ENCODE measurements at places on chromosomes 4 and X. TPM values are rescaled to one million over a fixed set of nuclear protein-coding genes. Genes with fewer than 3 reads are reported as not detected.

- DNase-seq, result no peak
Observed at GRCh38 chr4:87410679-87411078, 11.7 kb upstream of the NUDT9 start.

The ADH1B gene
- total RNA-seq, result 306 TPM

- no peak for DNase-seq
Observed at GRCh38 chr4:2486981-2487380, 18.1 kb downstream of the RNF4 start.

GRCh38 chr4:153453402-153453801 is 12.8 kb upstream of the TMEM131L start:
- no peak for DNase-seq

DNA sequence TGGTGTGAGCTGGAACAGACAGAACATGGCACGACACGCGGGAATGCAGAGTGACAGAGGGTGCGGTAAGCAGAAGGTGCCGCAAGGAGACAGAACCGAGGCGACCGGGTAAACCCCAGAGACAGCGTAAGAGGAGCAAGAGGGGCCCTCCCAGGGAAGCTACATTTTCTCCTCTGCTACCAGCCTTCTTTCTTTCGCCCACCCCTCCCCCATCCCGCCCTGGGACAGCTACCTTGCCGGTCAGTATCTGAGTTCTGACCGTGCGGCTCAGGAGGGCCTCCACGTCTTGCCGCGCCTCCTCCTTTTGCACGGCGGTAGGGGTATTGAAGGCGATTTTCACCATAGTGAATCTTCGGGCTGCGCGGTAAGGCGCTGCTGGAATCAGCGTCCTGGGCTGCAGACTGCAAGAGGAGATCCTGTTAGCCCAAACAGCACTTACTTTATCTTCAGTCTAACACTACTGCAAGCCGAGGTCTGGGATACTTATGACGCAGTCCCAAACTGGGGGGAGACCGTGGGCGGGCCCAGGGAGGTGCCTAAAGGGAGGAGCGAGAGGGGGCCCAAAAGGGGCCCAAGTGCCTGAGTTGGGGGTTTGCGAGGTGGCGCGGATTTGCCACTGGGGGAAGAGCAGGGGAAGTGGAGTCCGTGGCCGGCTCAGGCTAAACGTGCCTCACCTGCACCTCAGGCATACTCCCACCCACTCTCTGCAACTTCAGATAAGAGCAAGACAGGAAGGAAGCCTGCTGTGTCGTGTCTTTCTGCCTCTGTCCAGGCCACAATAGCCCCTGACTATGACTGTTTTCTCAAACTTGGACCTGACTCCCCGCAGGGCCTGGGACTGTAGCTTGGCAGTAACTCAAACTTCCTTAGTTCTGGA is at the start of gene ITM2A:
Gene ITM2A (minus strand): TSS at position 462 of the 877 bp plus-strand sequence. CDS start 119 bp downstream, at position 343.
- peak; percentile 41 for DNase-seq

The AREG gene
- 5.6 TPM for total RNA-seq

DNA sequence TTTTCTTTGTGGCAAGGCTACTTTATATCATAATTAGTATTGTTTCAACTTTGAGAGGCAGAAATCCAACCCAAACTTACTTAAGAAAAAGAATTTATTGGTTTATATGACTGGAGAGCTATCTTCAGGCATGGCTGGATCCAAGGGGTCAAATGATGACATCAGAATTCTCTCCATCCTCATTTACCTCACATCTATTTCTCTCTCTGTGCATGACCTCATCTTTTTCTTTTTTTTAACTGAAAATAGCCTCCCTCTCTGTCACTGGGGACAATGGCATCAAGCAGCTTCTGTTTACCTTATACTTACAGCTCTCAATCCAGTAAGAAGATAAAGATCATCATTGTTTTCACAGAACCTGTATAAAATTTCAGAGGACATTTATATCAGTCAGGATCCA is 12.0 kb upstream of the EXOC1L start:
- DNase-seq, result no peak

DNA sequence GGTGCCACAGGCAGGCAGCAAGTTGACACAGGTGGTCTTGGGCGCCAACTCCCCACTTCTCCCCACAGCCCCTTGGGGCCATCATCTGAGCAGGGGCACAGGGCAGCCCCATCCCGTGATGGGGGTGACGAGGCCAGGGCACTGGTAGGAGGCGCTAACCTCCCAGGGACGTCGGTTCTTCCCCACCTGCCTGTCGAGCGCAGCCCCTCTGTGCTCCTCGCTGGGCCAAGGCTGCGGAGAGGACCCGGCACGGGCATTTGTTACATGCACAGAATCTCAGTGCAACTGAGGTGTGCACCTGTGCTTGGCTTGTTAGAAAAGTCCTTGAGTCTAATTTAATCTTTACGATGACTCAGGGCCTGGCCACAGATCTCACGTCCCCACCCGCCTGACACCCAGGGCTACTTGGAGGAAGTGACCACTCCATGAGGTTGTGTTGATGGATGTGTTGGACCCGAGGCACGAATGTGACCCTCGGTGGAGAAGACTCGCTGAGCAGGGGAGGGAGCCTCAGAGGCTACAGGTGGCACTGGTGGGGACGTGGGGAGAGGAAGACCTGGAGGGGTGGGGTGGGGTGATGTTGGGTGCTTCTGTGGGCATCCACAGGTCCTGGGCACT is 3.1 kb upstream of the SH3TC1 start:
- no peak for DNase-seq

The MAOA gene
- 118 TPM for total RNA-seq

The SRPK3 gene
- total RNA-seq, result not detected

The EPHA5 gene
- not detected for total RNA-seq

The TCP11X2 gene
- not detected for total RNA-seq

DNA sequence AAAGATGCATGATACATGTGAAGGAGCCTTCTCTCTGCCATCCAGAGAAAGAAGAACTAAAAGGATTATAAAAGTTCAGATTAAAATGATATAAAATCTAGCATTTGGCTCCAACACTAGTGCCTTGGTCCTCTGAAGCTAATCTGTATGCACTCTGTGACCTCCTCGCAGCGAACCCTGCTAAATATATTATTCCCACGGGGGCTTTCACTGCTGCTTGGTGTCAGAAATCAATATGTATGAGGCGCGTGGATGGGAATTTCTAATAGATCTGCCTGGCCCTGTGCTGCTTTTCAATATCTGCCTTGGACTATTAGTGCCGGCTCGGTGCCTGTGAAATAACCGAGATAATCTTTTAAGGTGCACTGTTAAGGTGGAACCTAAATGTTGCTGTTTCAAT is 69.7 kb downstream of the CXXC4 start:
- DNase-seq, result peak; percentile 53

The MYOZ2 gene
- not detected for total RNA-seq

DNA sequence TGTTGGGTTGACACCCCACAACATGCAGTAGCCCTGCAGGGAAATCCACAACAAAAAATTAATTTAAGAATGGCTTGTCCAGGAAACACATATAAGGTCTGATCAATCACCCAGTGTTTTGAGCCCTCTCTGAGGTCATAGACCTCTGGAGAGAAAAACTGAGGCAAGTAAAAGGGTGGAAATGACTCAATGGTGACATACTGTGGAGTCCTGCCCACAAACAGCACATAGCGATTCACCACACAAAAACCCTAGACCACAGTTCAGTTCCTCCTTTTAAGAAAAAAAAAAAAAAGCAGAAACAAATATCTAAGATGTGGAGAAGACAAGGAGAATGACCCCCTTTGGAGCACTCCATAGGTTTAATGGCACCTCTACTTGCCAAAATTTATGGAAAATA is 2691.0 kb downstream of the PCDH7 start:
- DNase-seq, result no peak

- DNase-seq, result no peak
Observed at GRCh38 chr4:67130411-67130810, 414.9 kb downstream of the CENPC start.

The MAGEB6B gene
- not detected for total RNA-seq

The PAK3 gene
- total RNA-seq, result 43.5 TPM

DNA sequence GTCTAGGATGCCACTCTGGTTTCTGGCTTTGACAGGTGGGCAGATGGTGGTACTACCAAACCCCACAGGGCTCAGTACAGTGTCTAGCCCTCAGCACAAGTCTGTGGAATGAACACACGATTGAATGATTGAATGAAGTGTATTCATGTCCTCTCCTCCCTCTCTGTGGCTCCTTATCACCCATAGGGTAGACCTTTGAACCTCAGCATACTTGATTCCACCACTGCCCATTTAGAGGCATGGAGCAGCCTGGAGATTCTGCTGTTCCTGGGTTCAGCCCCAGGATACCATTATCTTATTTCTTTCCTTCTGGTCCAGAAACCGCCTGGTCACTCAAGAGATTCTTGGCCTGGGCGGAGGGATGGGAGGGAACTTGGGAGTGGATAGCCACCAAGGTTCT is 53.9 kb downstream of the PRPS1 start:
- DNase-seq, result no peak

The TCEAL2 gene
- total RNA-seq, result 2.3 TPM

The PABPC1L2B gene
- not detected for total RNA-seq

DNA sequence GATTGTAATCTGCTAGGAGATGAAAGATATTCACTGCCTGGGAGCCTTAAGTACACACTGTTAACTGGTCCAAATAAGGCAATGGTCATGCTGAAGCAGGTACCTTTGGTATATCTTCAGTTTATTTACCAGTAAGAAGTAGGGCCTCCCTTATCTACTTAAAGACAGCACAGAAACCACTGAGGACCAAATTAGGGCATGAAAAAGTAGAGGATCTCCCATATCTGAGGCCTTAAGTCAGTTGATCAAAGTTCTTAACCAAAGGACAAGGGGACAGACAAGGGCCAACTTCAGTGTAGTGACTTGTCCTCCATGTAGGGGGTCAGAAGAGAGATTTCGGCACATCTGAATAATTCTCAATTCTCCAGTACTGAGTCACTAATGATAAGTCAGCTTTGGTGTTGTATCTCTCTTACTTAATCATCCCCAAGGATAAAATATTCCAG is 59.1 kb downstream of the AMELX start:
- no peak for DNase-seq

The TMEM154 gene
- under 0.01 TPM for total RNA-seq

The SYTL4 gene
- total RNA-seq, result 21.3 TPM

The CPEB2 gene
- total RNA-seq, result 6.6 TPM

The PDGFRA gene
- 56.0 TPM for total RNA-seq

DNA sequence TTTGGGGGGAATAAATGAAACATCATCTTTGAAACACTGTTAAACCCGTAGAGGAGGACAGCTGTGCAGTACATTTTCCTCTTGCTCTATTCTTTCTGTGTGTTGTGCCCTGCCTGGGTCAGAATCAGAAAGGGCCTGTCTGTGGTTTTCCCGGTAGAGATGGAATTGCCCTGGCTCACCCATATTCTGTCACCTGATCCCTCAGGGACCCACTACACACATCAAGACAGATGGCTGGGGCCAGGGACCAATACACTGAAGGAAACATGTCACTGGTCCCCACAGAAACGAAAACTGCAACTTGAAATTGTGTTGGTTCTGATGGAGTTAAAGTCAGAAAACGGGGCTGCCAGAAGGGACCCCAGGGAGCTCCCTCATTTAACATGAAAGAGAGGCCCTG is 114.9 kb downstream of the ZNF827 start:
- DNase-seq, result no peak

The PF4V1 gene
- total RNA-seq, result not detected

The FOXO4 gene
- total RNA-seq, result 10.9 TPM

The SPANXN3 gene
- not detected for total RNA-seq

GRCh38 chr4:176841711-176842112 is 49.0 kb upstream of the VEGFC start:
- no peak for DNase-seq

The RAB9B gene
- total RNA-seq, result 0.66 TPM

The PAQR3 gene
- total RNA-seq, result 3.0 TPM
